NCI-H526 (cell line): ENCODE measurements at places on chromosomes 4 and X.
A peak's percentile ranks its signal among the peaks of the same experiment; 100 is the strongest.

DNA sequence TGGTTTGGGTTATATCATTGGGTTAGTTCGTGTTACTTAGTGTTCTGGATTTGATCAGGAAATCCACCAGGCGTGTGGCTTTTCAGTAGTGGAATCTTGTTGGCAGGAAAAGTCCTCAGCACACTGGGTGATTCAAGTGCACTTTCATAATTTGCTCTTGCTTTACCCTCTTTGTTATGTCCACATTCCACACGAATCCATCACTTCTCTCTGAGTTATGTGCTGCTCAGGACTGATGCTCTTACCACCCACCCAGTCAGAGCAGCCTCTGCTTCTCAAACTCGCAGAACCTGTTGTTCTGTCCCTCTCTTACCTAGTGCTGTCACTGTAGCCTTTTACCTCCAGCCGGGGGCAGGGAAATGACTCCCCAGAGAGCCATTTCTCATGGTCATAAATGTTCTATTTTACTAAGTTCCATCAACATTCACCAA is 37.2 kb upstream of the SCRG1 start:
- DNase-seq, result peak; percentile 74

- no peak for DNase-seq
These were observed 360.7 kb downstream of the TEX13C start for GRCh38 chrX:125680366-125680765.

DNA sequence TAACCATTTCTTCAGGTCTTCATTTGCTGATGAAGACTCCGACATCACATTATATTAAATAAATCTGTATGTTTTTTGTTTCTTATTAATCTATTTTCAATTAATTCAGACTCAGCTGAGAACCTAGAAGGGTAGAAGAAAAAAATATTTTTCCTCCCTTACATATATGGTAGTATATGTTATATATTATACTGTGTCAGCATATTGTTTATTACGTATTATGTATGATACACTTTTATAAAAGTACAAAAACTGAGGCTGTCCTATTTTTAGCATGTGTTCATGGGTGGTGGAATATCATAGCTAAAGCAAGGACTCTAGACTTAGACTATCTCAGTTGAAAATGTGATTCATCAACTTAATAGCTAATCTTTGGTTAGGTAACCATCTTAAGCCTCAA is 149.3 kb downstream of the CENPC start:
- DNase-seq, result no peak

DNA sequence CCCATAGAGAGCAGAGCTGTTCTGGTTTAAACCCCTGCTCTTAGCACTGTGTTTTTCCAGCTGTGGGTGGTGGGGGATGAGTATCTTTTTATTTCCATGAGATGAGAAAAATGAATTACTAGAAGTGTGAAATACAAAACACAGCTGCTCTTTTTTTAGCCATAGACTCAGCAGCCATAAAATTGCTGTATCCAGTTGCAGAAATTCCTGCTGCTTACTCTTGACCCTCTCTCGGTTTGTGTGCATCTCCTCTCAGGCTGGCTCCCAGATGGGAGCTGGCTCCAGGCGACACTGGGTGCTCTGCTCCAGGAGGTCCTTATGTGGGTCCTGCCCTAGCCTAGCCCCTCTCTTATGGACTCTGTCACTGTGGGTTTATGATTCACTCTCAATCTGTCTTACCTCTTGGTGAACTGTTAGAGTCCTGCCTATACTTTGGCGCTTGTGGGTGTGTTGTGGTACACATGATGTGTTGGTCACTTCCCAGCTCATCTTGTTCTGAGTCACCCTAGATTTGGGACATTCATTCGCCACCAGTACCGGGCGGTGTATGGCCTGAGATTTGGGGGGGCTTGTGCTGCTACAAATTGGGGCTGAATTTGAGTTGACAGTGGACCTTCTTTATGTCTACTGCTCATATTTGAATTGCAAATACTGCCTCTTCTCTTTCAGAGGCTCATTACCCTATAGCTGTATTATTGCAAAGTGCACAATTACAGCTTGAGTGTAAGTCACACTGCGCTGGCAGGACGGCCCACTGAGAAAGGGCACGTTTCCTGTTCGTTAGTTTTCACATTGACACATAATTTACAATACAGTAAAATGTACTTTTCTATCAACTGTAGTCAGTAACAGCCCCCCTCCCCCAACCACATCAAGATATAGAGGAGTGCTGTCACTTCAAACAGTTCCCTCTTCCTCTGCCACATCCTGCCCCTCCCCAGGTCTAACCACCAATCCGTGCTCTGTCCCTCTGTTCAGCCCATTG is 46.9 kb upstream of the MSANTD1 start:
- DNase-seq, result peak; percentile 97

DNA sequence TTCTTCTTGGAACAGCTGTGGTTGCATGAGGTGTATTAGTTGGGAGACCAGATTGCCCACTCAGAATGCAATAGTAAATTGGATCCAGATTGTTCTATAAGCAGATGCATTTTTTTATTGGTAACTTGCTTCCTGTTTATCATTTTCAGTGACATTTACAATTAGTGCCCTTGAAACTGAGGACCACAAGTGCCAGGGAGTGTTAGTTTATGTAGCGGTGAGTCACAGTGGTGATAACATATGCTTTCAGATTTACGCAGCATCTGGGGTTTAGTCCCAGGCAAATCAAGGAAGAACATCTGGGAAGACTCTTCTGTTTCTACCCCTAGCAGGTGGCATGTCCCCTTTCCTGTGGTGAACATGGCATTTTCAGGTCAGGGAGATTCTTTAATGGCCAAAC is 24.1 kb downstream of the FRMPD4 start:
- no peak for DNase-seq

- DNase-seq, result no peak
These were observed 11.6 kb downstream of the ENAM start for GRCh38 chr4:70640192-70640591.

DNA sequence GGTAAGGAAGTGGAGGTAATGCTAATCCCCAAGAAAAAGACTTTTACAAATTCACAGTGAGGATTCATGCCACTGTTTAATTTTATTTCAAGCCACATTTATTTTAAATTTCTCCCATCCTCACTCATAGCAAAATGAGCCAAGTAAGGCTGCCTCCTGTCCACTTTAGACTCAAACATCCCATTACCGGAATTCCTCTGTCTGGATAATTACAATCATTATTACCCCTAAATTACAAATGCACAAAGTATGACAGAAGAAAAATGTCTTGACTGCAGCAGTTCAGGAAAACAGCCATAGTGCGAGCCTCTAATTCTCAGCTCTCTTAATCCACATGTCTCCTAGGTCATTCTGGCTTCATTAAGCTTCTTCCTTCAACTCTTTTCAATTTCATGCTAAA is 57.0 kb downstream of the MAPK10 start:
- DNase-seq, result no peak

DNA sequence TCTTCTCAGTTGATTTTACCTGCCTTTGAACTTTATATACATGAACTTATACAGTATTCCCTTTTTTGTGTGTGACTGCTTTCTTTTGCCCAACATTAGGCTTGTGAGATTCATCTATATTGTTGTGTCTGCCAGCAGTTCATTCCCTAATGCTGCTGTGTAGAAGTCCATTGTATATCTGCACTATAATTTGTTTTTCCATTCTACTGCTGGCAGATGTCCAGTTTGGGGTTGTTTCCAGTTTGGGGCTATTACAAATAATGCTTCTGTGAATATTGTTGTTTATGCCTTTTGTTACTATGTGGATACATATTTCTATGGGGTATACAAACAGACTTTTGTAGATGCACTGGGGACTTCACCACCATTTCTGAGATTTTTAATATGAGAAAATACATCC is 268.4 kb downstream of the DCTD start:
- DNase-seq, result no peak

DNA sequence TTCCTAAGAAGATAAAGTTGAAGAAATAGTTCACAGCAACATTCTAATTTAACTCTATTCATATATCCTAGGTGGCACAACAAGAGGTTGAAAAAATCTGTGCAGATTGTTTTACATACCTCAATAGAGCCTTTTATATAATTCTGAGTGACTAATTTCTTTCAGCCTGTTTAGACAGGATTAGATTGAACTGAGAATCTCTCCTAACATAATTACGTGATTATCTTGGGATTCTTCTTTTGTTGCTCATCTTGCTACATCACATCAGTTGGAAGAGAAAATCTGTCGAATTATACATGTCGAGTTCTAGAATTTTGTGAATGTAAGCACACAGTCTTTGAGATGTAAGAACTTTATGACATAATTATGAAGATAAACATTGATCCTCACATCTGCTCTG is 1873.7 kb upstream of the IGFBP7 start:
- no peak for DNase-seq

GRCh38 chr4:185071236-185071811 is 53.0 kb downstream of the HELT start:
- DNase-seq, result no peak

DNA sequence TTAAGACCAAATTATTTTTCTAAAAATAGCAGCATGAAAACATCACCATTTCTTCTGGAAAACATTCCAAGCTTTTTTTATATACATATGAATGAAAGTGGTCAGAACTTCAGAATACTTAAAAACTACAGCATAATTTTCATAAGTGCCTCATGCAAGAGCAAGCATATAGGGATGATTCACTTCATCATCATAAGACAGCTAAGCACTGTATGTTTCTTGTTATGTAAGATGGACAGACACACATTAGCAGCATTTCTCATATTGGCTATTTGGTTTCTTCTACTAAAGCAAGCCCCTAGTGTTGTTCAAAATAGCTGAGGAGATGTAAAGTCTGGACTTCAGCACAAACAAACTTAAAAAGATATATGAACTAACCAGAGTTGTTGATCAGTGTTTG is 213.1 kb upstream of the NOCT start:
- DNase-seq, result no peak

GRCh38 chr4:169271692-169272007 is 894 bp upstream of the SH3RF1 start:
- no peak for DNase-seq

GRCh38 chr4:185853841-185854240 is 41.8 kb upstream of the SORBS2 start:
- no peak for DNase-seq

DNA sequence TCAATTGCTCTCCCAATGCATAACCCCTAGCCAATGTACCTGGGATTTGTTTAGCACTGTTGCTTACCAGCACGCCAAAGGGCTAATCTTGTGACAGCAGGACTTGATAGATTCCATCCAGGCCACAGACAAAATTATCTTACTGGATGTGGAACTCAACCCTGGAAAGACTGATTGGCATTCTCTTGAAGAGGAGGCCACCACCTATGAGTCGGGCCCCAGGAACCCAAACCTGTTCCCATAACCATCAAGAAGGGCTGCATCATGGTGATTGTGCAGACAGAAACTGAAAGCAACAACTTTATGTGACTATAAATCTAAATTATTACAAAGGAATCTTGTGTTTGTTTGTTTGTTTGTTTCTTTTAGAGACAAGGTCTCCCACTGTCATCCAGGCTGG is 19.9 kb upstream of the TMEM255A start:
- DNase-seq, result no peak

- DNase-seq, result no peak
These were observed 275.4 kb downstream of the GALNTL6 start for GRCh38 chr4:172088556-172088955.

DNA sequence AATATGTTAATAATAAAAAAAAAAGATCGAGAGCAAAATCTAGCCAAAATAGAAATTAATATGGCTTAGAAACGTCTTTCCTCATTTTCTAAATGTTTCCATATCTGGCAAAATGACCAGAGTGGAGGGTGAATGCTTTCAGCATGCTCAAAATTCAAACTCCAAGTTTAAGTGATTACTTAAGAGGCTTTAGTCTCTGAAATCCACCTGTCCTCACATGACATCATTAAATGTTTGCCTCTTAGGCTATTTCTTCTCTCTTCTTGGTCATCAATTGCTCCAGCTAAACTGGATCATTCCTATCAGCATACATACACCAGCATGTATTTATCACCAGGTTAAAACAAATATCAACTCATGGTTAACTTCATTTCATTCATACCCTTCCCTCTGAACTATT is 54.5 kb upstream of the ATXN3L start:
- no peak for DNase-seq

DNA sequence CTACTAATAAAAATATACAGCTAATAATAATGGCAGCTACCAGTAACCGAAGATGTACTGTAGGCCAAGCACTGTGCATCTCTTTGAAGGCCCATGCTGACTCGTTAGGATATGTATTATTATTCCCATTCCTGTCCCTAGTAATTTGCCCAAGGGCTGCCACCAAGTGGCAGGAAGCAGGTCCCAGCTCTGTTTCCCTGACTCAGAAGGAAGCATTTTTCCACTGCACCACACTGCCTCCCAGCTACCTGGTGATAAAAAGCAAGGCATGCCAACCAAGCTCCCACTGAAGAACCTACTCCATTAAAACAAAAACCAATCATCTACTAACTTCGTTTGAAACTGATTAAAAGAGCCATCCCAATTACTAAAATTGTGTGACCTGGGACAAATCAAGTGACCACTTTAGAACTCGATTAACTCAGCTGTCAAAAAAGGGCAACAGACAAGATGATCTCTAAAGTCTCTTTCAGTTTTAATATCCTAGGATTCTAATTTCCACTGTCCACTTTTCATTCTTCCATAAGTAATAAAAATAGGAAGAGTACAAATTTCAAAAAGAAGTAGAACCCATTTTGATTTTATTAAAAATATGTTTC is 24.3 kb upstream of the PGM2 start:
- peak; percentile 90 for DNase-seq

GRCh38 chrX:76172325-76172893 is 453 bp upstream of the PBDC1 start:
- no peak for DNase-seq

GRCh38 chrX:97102938-97103337 is 219.2 kb downstream of the RPA4 start:
- DNase-seq, result no peak

- no peak for DNase-seq
These were observed 48.5 kb downstream of the TLL1 start for GRCh38 chr4:165921546-165921945.

DNA sequence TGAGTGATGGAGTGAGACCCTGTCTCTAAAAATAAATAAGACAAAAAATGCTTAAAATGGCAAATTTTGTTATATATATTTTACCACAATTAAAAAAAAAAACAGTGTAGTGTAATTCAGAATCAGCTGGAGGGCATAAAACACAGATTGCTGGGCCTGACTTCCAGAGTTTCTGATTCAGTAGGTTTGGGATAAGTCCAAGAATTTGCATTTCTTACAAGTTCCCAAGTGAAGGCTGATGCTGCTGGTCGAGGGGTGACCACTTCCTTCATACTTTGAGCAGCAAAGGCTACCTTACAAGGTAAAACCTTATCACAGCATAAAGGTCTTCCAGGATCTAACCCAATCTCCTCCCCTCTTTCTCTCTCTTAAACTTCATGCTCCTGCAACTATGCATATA is 40.7 kb downstream of the KLHL8 start:
- DNase-seq, result no peak

- DNase-seq, result no peak
These were observed 73.0 kb upstream of the PJA1 start for GRCh38 chrX:69238114-69238886.

DNA sequence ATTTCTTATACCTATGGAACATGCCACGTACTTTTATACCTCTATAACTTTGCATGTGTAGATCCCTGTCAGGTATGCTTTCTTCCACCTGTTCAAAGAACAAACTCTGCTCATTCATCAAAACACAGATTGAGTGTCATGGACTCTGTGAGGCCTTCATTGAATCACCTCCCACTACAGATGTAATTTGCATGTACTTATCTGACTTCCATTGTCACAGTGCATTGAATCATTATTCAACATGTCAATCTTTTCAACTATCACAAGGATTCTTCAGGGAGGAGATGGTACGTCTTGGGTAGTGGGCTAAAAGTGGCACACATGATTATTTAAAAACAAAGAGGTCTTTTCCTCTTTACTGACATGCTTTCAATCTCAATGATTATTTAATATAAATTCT is 24.1 kb downstream of the SPOCK3 start:
- peak; percentile 12 for DNase-seq

GRCh38 chrX:22959204-22959920 is 40.4 kb upstream of the DDX53 start:
- DNase-seq, result no peak
